Stimulated activated CD4-positive, alpha-beta T cell treated with anti-CD3 and anti-CD28 coated beads, TNF-alpha, amount 100 ng/mL, for 1 hour (primary cell): ENCODE measurements at places on chromosomes 2 and 18.

- no peak for DNase-seq
Measured at GRCh38 chr2:47016172-47016913, 100.7 kb upstream of the MCFD2 start.

GRCh38 chr2:173656086-173656485, 301.4 kb downstream of the CDCA7 start:
- no peak for DNase-seq

- DNase-seq, result no peak
Measured at GRCh38 chr2:101842471-101842870, 145.0 kb downstream of the MAP4K4 start.

- DNase-seq, result no peak
Measured at GRCh38 chr2:171412571-171413175, 21.1 kb downstream of the METTL8 start.

DNA sequence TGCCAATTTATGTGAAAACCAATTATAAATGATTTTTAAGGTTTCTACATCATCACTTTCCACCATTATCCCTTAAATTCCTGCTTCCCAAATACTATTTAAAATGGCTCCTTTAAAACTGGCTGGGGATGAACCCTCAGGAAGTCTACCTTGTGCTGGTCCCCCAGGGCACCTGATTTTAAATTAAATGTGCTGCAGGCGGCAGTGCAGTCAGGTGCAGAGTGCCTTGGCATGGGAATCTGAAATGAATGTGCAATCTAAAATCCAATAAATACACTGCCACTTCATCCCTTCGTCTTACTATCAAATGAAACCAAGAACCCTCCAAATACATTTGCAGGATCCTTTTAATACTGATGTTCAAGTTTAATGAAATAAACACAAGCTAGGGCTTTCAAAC, 61.8 kb downstream of the C2orf76 start:
- no peak for DNase-seq

DNA sequence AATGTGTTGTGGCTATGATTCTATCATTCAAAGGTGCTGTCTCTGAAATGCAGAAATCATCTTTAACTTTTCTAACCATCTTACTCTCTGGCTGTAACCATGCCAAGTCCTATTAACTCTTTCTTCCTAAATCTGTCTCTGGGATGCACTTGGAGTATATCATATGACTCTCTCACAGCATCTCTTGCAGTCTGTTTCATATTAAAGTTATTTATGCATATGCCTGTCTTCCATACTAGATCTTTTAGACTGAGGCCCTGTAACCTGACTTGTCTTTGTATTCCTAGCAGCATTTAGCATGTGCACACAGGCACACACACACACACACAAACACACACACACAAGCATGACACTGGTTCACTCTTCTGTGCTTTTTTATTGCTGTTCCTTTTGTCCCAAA, 320.6 kb downstream of the ETAA1 start:
- DNase-seq, result no peak

GRCh38 chr18:24878289-24878688, 417.9 kb downstream of the HRH4 start:
- no peak for DNase-seq

DNA sequence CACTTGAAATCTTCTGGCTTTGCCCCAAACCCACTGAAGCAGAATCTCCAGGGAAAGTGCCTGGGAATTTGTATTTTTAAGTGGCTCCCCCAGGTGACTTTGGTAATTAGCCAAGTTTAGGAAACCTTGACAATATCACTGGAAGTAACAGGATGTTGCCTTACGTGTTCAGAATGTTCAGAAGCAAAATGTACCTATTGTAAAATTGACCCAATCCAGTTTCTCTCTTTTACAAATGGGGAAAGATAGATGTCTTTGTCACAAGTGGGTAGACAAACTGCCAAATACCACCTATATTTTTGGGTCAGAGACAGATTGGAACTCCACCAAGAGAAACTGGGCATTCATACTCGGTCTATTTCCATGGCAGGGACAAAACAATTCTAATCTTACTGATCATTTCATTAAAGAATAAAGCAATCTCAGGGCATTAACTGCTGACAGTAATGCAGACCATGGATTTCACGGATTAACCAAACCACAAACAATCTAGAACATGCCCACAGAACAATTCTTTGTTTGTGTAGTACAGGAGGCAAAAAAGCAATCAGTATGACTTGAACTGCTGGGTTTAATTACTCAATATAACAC, 255.8 kb downstream of the ERBB4 start:
- DNase-seq, result no peak

- DNase-seq, result no peak
Measured at GRCh38 chr2:180970016-180970415, 10.4 kb upstream of the UBE2E3 start.

DNA sequence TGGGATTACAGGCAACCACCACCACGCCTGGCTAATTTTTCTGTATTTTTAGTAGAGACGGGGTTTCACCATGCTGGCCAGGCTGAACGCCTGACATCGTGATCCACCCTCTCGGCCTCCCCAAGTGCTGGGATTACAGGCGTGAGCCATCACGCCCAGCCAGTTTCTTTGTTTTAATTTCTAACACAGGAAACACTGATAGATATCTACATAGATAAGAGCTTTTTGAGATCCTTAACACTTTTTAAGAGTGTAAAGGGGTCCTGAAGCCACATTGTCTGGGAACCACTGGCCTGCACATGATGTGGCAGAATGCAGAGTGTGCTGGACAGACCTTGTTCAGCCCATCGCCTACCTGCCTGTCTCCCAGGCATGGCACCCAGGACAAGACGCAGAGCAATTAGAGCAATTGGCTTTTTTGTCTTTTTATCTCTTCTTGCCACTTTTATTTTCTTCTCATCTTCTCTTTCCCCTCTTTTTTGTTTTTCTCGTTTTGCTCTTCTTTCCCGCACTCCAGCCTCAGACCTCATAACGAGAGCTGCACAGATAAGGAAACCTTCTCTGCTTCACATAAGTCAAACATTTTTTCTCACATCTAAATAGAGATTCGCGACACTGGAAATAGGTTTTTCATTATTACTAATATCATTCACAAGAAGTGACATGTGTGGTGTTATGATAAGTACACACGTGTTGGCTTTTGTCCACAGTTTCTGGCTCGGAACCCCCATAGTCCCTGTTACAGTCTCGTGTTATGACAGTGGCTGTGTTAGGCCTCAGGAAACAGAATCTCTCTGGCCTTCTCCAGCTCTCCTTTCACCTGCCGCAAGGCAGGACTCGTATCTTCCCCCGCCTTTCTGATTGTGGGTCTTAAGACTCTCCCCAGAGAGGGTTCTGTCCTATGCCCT, 25.2 kb upstream of the GPR55 start:
- DNase-seq, result no peak

- DNase-seq, result no peak
Measured at GRCh38 chr18:45764000-45764686, 40.2 kb downstream of the SLC14A1 start.

- DNase-seq, result no peak
Measured at GRCh38 chr2:48248251-48248933, 281.6 kb upstream of the STON1 start.

- DNase-seq, result no peak
Measured at GRCh38 chr18:12742453-12742852, 39.6 kb downstream of the PSMG2 start.

GRCh38 chr2:101871480-101871879, 120.3 kb upstream of the IL1R2 start:
- DNase-seq, result no peak

DNA sequence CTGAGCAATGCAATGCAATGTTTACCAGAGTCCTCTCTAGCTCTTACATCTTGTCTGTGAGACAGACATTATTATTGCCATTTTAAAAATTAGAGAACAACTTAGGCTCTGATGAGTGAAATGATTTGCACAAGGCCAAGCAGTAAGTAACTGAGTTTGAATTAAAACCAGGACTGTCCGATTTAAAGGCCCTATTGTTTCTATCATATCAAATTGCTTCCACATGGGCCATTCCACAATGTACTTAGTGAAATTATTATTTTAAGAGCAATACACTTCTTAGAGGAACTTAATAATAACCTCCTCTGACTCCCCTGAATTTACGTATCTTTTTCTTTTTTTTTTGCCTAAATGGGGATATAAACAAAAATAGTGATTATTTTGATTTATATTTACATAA, 64.6 kb downstream of the PLCL1 start:
- DNase-seq, result no peak

GRCh38 chr18:57839942-57840381, 36.8 kb upstream of the ATP8B1 start:
- DNase-seq, result no peak

GRCh38 chr18:10009321-10010144, 95.7 kb downstream of the VAPA start:
- no peak for DNase-seq

DNA sequence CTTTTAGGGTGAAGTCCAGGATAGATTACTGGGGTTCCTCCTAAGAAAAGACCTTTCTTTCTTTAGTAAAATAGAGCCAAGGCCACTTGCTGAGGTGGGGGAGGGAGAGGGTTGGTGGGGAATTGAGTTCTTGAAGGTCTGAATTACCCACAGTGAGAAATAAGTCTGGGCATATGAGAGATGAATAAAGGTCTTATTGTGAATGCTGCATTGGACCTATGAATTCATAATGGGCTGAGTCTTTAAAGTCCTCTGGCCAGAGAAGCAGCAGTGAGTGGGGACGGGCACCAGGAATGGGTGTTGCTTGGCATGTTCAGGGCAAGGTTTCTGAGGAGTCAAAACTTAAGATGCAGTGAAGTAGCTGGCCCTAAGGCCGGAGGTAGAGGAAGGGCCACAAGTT, 10.5 kb downstream of the MAPRE3 start:
- no peak for DNase-seq

- no peak for DNase-seq
Measured at GRCh38 chr18:38460657-38461056, 895.1 kb upstream of the CELF4 start.
